Neural crest cell (in vitro differentiated cells): ENCODE measurements at places on chromosomes 3 and 15.
A peak's percentile ranks its signal among the peaks of the same experiment; 100 is the strongest.

DNA sequence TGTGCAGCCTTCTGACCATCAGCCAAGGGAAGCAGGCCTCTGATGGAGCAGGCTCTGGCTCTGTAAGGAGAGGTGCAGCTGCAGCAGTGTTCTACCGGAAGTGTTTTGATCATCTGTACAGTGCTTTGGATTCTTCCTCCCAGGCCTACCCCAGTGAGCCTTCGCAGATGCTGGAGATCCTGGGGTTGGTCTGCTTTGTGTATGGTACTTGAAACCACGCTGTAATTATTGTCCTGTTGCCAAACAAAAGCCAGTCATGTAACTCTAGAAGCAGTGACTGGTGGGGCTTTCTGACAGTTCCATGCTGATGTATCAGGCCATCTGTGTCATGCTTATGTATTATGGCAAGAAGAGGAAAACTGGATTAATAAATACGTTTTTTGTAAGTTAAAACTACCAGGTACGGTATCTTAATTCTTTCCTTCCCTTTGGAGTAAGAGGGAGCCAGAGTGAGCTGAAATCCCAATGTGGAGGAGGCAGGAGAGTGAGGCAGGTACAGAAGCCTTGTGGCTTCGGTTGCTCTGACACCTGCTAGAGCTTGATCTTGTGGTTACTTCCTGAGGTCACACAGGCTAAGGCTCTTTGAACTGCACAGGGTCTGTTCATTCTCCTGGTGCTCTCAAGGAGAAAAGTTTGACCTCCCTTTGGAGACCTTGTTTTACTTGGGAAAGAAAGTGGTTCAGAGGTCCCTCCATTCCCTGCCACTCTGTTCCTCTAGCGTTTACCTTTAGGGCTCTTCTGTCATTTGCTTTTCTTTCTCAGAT lies 3.7 kb downstream of the TMEM42 start:
- no peaks in the 10 kb centered on the region for H3K27me3 ChIP-seq
- DNase-seq = no peak
- H3K27ac ChIP-seq = no peak overlapping the region
- peak overlapping the region; percentile 55 for H3K4me3 ChIP-seq

DNA sequence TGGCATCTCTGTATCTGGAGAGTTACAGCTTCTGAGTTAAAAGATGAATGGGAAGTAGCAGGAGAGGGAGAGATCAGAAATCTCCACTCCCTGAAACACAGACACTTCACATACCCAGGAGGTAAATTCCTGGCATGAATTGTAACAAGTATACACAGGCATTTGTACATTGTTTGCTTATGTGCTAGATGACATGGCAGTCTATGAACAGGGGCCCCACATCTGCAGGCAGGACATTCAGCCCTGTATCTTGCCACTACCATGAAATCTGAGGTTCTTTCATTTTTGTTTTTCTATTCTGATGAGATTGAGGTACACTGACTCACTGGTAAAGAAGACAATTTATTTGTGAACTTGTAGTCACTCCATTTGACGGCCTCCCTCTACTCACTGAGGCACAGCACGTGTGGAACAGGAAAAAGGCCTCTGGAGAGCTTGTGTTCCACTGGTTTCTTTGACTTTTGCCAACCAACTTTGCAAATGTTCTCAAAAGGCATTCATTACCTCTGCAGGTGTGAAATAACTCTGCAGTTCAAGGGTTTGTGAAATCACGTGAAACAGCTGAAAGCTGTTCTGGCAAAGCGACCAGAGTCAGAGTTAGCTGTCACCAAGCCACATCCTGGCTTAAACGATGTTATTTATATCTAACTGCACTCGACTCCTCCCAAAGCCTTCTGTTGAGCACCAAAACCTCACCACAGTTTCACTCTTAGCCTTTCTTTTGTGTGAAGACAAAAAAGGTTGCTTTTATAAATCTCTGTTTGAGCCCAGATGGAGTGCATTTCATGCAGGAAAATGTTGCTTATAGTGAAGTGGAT lies 401.3 kb upstream of the CFAP20DC start:
- H3K4me3 ChIP-seq = no peak overlapping the region
- H3K27ac ChIP-seq = no peak overlapping the region
- H3K36me3 ChIP-seq = no peaks in the 10 kb centered on the region
- peaks cover 9% of the 10 kb centered on the region for H3K4me1 ChIP-seq
- no peak for DNase-seq

- H3K4me3 ChIP-seq = no peak overlapping the region
- no peak overlapping the region for H3K27ac ChIP-seq
- H3K27me3 ChIP-seq = no peaks in the 10 kb centered on the region
- no peaks in the 10 kb centered on the region for H3K36me3 ChIP-seq
These were observed 74.4 kb downstream of the DLG1 start for GRCh38 chr3:197224034-197224444.

DNA sequence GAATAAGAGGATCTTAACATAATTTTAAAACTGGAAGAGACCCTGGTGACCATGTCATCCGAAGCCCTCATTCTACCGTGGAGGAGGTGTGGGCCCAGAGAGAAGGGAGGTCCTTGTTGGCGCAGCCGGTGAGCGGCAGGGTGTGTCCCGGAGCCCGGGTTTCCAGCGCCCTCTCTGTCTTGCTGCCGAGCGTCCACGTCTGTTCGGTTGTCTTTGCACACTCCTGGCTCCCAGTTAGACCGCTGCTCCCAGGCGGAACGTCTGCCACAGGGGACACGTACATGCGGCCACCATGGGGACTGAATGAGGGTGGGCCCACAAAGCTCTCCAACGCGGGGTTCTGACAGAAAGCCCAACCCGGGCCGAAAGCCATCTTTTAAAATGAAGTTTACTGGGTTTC lies 6.6 kb upstream of the MUC4 start:
- peaks cover 3% of the 10 kb centered on the region for H3K27me3 ChIP-seq
- H3K27ac ChIP-seq = no peak overlapping the region
- no peak for DNase-seq
- H3K4me1 ChIP-seq = no peaks in the 10 kb centered on the region
- H3K4me3 ChIP-seq = no peak overlapping the region

GRCh38 chr3:5005367-5005766 lies 26.1 kb downstream of the BHLHE40 start:
- no peaks in the 10 kb centered on the region for H3K36me3 ChIP-seq
- no peaks in the 10 kb centered on the region for H3K27me3 ChIP-seq
- no peaks in the 10 kb centered on the region for H3K4me1 ChIP-seq
- no peak for DNase-seq
- no peak overlapping the region for H3K4me3 ChIP-seq
- H3K27ac ChIP-seq = no peak overlapping the region

DNA sequence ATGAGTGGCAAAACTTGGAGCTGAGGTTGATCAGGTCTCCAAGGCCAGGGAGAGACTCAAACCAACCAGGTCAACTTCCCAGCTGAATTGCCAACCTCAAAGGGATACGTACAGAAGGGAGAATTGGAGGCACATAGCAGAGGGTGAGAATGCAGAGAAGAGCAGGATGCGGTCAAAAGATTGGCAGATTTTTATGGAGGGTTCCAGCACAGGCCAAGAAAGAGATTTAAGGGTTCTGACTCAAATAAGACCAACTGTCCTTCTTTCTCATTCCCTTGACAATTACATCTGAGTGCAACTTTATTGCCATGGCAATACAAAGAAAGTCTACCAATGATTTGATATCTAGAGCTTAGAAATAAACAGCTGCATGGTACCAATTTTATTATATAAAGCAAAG lies 33.2 kb downstream of the SCG5 start:
- H3K27me3 ChIP-seq = no peaks in the 10 kb centered on the region
- no peak for DNase-seq
- H3K36me3 ChIP-seq = no peaks in the 10 kb centered on the region
- H3K4me1 ChIP-seq = peaks cover 33% of the 10 kb centered on the region
- no peak overlapping the region for H3K27ac ChIP-seq

DNA sequence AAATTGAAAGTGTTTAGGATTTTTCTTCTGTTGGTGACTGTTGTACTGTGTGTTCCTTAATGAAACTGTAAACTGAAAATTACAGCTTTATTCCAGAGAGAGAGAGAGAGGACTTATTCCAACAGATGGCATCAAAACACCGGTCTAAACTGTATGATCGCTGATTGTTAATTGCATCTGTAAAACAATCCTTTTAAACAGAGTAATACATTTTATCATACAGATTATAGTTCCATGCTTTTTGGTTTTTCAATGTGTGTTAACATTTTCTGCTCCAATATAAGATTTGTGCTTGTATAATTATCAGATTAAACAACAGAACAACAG lies 289.7 kb upstream of the DNAJC19 start:
- H3K4me1 ChIP-seq = peaks cover 5% of the 10 kb centered on the region
- H3K4me3 ChIP-seq = no peak overlapping the region
- H3K27me3 ChIP-seq = no peaks in the 10 kb centered on the region
- DNase-seq = no peak
- H3K27ac ChIP-seq = no peak overlapping the region

DNA sequence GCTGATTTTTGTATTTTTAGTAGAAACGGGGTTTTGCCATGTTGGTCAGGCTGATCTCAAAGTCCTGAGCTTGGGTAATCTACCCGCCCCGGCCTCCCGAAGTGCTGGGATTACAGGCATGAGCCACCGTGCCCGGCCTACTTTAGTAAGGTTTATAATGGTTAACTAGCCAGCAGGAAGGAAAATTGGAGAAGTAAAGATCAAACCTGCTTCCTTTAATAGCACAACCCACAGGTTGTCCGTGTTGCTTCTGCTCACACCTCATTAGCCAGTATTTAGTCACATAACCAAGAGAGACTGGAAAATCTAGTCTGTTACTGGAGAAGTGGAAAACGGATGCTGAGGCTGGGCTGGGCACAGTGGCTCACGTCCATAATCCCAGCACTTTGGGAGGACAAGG lies 51.9 kb upstream of the TBL1XR1 start:
- peaks cover 6% of the 10 kb centered on the region for H3K36me3 ChIP-seq
- no peak overlapping the region for H3K4me3 ChIP-seq
- no peak for DNase-seq

DNA sequence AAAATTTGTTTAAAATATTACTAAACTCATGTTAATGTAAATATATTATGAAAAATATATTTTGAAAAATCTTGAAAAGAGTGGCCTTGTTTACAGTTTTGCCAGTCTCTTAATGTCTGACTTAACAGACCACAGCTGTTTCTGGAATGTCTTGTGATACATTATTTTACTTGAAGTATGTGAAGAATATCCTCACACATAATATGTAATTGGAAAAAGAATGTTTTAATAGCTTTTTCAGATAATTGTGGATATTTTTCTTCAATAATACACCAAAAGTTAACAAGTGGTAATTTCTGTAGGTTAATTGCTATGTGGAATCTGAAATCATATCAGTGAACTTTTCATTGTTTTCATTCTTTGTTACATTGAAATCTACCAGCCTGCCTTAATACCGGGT lies 101.3 kb downstream of the UBE2E2 start:
- no peak for DNase-seq
- H3K36me3 ChIP-seq = peaks cover 4% of the 10 kb centered on the region
- no peaks in the 10 kb centered on the region for H3K4me1 ChIP-seq
- H3K27me3 ChIP-seq = no peaks in the 10 kb centered on the region
- H3K4me3 ChIP-seq = no peak overlapping the region

- H3K4me3 ChIP-seq = no peak overlapping the region
- DNase-seq = no peak
- H3K27me3 ChIP-seq = no peaks in the 10 kb centered on the region
These were observed 243.5 kb upstream of the KBTBD8 start for GRCh38 chr3:66754613-66755012.

GRCh38 chr15:54305138-54305537 lies 326.9 kb downstream of the UNC13C start:
- H3K36me3 ChIP-seq = no peaks in the 10 kb centered on the region
- H3K27ac ChIP-seq = no peak overlapping the region
- peaks cover 5% of the 10 kb centered on the region for H3K4me1 ChIP-seq
- no peak overlapping the region for H3K4me3 ChIP-seq
- no peaks in the 10 kb centered on the region for H3K27me3 ChIP-seq

DNA sequence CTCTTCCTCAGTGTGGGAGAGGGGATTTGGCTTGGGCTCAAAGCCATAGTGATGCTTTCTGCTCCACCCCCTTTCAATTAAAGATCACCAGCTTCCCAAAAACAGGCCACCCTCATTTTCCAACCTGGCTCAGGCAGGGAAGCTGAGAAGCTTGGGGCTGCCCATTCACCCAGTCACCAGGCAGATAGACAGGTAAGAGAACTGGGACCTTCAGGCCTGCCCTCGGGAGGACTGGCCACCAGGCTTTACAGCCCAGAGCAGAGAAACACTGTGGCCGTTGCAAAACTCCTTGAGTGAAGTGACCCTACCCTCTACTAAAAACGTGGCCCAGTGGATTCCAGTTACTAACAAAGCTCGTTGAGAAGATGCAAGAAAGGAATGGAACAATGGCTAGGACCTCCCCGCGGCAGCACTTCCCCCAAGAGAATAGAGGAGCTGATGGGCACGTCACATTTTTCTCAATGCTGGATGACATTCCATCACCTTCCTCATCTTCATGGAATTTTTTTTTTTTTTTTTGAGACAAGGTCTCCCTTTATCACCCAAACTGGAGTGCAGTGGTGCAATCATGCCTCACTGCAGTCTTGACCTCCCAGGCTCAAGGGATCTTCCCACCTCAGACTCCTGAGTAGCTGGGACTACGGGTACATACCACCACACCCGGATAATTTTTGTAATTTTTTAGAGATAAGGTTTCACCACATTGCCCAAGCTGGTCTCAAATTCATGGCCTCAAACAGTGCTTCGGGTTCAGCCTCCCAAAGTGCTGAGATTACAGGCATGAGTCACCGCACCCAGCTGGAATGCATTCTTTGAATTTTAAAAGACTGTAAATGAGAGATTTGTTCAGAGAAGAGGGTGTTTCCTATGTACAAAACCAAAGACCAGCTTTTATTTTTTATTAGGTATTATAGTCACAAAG lies 37.9 kb downstream of the LIPC start:
- H3K4me1 ChIP-seq = peaks cover 28% of the 10 kb centered on the region
- H3K27me3 ChIP-seq = no peaks in the 10 kb centered on the region
- no peaks in the 10 kb centered on the region for H3K36me3 ChIP-seq
- peak overlapping the region; percentile 43 for H3K27ac ChIP-seq

DNA sequence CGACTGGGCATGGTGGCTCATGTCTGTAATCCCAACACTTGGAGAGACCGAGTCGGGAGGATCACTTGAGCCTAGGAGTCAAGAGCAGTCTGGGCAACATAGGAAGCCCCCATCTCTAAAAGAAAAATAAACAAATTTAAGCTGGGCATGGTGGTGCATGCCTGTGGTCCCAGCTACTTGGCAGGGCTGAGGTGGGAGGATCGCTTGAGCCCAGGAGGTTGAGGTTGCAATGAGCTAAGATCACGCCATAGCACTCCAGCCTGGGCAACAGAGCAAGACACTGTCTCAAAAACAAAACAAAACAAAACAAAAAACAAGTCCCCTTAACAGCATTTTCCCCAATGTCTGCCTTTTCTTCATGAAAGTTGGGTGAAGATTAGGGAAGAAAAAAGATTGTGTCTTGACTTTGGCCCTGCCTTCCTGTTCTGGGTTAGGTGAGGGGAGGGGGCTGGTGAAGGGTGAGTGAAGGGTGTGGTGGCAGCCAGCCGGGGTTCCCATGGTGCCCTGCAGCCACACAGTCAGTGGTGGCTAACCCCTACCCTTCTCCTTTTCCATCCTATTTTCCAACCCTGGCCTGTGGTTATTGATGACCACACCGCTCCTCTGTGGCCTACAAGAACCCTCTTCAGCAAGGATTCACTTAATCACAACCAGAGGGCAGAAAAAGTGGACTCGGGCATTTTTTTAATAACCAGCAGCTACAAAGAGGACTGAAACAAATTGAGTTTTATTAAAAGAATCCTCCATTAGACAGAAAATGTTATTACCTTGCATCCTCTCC lies 28.4 kb upstream of the SMAD3 start:
- peaks cover 6% of the 10 kb centered on the region for H3K27me3 ChIP-seq
- no peak overlapping the region for H3K4me3 ChIP-seq
- H3K36me3 ChIP-seq = no peaks in the 10 kb centered on the region
- DNase-seq = no peak

GRCh38 chr15:68935400-68935937 lies 5.1 kb downstream of the SPESP1 start:
- H3K27ac ChIP-seq = no peak overlapping the region
- H3K4me3 ChIP-seq = no peak overlapping the region
- DNase-seq = no peak
- no peaks in the 10 kb centered on the region for H3K36me3 ChIP-seq
- no peaks in the 10 kb centered on the region for H3K4me1 ChIP-seq
